Aortic smooth muscle cell (primary cell): ENCODE measurements at places on chromosomes 6 and 20. TPM values are rescaled to one million over a fixed set of nuclear protein-coding genes. Genes with fewer than 3 reads are reported as not detected.

Gene RIPPLY2
- not detected in 2 replicates for total RNA-seq

Gene PHF20
- 22.2 and 25.8 TPM in 2 replicates for total RNA-seq

Gene SUMO4
- 1.3 and 1.6 TPM in 2 replicates for total RNA-seq

Gene TUBB1
- under 0.01 and 0.06 TPM in 2 replicates for total RNA-seq

Gene GLP1R
- total RNA-seq, result not detected in 2 replicates

Gene F13A1
- not detected in 2 replicates for total RNA-seq

Gene SNX3
- 164 and 176 TPM in 2 replicates for total RNA-seq

Gene SPDEF
- under 0.01 TPM in 1 of 2 replicates, not detected in the other for total RNA-seq

Gene GSTA3
- 0.19 TPM in 1 of 2 replicates, not detected in the other for total RNA-seq

Gene HDGFL1
- not detected in 2 replicates for total RNA-seq

Gene TBX18
- 31.6 and 34.4 TPM in 2 replicates for total RNA-seq

Gene RHAG
- total RNA-seq, result 0.06 TPM in 1 of 2 replicates, not detected in the other

Gene TMEM151B
- total RNA-seq, result under 0.01 TPM in 1 of 2 replicates, not detected in the other

Gene MAFB
- total RNA-seq, result 0.99 and 2.4 TPM in 2 replicates

Gene KHDC1
- total RNA-seq, result 2.0 and 4.1 TPM in 2 replicates
